ENCODE measurements at places on chromosomes 16 and 17.

GRCh38 chr17:4584101-4584916 lies at the start of gene SMTNL2:
SMTNL2 (plus strand) TSS chr17:4584529; CDS start chr17:4584606, 77 bp downstream.
- no peak for DNase-seq

GRCh38 chr16:29818082-29818481 lies 2.1 kb downstream of the PAGR1 start:
- DNase-seq = no peak

DNA sequence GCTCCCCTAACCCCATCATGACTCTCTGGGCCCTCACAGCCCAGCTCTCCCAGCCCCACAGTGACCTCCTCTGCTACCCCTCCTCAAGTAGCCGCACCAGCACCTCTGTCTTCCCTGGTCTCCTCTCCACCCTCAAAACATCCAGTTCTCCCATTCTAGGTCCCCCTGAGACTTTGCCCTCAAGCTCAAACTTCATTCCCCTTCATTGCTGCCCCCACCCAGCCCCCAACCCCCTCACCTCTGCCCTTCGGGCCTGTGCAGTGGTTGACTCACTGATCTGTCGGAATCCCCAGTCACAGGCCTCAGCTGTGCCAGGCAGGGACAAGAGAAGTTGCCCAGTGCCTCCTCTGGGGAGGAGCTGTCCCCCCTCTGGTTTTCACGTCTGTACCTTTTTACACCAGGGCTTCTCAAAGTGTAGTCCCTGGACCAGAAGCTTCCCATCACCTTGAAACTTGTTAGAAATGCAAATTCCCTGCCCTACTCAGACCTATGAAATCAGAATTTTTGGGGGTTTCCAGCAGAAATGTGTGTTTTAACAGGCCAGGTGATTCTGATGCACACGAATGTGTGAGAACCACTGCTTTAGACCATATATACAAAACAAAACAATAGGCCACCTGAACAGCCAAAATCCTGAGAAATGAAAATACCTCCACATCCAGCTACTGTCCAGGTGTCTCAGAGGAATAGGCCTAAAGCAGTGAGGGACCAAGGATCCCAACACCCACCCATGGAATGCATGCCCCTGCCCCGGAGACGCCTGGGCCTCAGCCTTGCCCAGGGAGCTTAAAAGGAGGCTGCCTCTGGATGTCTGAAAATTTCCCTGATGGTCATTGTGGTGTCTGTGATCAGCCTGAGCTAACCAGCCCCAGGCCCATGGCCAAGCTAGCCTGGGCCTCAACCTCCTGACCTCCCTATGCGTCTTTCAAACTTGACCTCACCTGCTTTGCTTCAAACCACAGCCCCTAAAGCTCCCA lies 853 bp upstream of the DOK4 start:
- no peak for DNase-seq

DNA sequence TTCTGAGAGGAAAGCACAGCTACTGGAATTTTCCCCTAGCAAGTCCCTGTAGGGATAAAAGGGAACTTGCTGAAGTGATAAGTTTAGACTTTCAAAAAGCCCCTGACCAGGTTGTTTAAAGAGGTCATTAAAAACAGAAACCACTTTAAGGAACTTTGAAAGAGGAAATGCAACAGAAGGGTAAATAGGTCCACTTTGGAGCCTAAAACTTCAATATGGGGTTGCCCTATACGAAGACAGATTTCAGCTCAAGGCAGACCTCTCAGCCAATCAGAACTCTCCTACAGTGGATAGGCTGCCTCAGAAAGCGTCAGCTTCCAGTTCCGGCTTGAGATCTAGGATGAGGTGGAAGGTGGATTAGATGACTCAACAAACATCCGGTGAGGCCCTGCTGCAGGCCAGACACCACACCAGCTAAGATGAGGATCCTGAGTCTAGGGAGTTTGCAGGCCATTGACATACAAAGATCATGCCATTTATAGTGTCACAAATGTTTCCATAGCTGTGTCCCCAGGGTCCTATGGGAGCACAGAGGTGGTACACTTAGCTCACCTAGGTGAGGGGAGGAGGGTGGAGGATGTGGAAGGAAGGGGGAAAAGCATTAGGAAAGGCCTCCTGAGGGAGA lies 7.9 kb upstream of the MFSD6L start:
- DNase-seq = no peak

DNA sequence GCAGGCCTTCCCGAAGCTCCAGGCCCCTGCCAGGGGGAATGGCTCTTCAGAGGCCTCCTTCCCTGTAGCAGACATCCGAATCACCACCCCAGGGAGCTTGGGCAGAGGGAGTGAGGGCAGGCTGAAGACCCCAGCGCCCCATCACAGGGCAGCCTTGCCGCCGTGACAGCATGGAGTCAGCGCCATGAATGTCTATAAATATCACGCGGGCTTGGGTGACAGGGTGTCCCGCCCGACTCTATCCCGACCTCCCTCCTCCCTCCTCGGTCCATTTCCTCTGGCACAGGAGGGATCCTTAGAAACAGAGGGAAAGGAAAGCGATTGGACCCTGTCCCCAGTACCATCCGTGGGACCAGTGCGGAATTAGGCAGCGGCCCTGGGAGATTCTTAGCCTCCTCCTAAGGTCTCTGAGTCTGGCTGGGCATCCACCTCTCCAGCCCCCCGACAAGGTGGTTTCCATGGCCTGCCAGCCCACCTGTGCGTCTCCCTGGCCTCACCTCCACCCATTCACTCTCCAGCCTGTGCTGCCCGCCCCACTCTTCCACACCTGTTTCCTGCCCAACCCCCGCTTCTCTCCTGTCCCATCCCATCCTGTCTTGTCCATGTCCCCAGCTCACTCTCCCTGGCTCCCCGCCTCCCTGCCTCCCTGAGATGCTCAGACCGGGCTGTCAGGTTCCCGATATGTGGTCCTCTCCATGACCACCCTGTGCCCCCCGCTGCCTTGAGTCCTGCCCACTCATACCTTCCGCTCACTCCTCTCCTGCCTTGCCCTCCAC lies 5.1 kb downstream of the ATP2A1 start:
- DNase-seq = no peak

- DNase-seq = no peak
Observed at GRCh38 chr16:31470615-31471014, 1.3 kb upstream of the TGFB1I1 start.

DNA sequence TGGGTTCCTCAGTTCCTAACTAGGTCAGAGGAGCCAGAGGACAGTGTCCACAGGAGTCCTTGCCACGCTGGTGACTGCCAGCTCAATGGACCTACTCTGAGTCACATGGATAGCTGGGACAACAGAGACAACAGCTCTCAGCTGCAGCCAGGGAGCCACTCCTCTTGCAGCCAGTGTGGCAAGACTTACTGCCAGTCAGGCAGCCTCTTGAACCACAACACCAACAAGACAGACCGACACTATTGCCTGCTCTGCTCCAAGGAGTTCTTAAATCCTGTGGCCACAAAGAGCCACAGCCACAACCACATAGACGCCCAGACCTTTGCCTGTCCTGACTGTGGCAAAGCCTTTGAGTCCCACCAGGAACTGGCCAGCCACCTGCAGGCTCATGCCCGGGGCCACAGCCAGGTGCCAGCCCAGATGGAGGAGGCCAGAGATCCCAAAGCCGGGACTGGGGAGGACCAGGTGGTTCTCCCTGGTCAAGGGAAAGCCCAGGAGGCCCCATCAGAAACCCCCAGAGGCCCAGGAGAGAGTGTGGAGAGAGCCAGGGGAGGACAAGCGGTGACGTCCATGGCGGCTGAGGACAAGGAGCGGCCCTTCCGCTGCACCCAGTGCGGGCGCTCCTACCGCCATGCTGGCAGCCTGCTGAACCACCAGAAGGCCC lies 6.7 kb downstream of the ZNF646 start:
- DNase-seq = no peak

DNA sequence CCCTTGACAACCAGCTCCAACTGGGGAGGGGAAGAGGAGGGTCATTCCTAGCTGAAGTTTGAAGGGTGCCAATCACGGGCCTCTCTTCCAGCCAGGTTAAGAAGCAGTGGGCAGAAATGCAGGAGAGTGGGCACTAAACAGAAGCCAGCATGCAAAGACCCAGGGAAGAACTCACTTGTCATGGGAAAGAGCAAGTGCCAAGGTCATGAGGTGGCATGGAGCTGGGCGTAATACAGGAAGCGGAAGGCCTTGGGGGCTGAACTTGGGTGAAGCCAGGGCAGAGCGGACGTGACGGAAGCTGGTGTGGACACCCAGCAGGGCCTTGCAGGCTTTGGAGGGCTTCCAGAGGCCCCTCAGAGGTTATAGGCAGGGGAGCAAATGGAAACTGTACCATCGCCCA lies 302.1 kb downstream of the MAF start:
- no peak for DNase-seq

DNA sequence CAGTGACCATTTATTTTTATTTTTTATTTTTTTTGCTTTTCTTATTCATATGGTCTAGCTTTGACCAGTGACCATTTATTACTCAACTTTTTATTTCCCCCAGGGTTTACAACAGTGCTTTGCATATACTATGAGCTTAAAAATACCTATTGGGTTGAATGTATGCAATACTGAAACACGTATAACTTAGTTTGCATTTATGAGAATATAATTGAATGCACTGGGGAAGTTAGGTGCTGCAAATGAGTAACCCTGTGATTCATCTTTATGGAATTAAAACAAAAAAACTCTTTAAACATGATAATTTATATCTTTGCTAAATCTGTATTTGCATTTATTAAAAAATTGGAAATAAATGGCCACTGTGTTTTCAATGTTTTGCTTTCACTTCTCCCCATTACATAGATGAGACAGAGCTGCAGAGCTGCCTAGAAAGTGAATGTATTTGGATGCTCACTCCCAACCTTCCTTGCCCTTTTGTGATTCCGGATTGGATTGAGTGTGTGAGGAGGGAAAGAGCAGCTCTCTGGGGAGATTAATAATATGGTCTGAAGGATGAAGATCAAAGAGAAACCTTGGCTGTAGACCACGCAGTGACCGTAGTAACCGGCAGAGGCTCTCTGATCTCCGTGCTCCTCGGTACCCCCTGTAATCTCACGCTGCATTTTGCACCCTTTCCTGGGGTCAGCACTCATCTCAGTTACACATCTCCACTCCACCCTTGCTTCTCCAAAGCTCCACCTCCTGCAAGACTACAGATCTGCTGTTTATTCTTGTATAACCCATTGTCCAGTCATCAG lies 14.3 kb downstream of the TMEM100 start:
- DNase-seq = no peak

DNA sequence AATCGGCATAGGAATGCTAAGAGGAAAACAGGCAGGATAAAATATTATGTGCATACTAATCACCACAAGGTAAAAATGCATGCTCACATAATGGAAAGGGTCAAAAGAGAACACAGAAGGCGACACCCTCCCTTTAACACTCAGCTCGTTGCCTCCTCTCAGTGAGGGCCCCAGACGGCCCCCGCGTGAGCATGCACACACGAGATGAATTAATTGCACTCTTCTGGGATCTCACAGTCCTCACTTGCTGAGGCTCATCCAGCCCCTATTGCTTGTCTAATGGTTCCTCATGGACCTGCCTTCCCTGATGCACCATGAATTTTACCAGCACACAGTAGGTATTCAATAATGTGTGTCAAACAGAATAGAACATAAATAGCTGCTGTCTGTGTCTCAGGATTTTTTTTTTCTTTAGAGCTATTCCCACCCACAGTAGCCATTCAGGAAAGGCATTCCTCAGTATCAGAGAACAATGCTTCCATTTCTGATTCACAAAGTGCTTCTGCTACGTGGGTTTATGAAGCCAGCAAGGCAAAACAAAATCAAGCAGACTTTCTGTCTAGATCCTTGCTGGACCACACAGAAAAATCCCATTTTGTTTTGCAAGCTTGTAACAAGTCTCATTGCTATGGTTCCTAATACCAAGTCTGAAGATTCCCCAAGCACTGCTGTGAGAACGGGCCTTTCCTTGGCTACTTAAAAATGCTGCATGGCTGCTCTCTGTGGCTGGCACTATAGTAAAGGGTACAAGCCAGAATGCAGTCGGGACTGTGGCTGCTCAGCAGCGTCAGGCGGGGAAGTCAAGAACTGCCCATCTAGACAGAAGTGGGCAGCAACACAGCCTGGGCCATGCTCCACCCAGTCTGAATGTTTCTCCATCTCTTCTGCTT lies 43.6 kb downstream of the TOM1L2 start:
- DNase-seq = no peak

DNA sequence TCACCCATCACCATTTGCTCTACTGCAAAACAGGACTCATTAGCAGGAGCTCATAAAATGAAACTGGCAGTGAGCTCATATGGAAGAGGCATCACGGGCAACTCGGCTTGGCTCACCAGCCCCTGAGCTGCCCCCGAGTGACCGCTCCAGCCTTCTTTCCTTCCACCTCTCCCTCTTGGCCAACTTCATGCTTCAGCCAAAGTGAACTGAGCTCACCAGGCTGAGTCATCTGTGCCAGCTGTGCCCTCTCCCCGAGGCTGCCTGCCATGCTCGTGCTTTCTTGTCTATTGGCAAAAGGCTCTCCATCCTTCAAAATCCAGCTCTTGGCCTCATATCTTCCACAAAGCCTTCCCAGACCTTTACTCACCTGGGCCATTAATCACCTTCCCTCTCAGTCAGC lies 391.4 kb downstream of the WWOX start:
- DNase-seq = no peak

DNA sequence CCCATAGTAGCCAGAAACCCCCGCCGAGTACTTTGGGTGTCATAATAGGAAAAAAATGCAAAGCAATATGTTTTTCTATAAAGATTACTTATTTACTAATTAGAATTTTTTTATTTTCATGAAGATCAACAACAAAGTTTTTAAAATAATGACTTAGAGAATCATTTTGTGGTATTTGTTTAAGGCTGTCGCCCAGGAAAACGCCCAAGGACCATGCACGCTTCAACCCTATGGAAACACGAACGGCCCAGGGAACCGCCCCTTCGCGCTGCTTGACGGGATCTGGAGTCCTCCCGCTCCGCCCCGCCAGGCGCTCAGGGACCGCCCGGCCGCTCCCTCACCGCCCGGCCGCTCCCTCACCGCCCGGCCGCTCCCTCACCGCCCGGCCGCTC lies 408 bp upstream of the KPNA2 start:
- peak; percentile 88 for DNase-seq

GRCh38 chr17:78893684-78894083 lies 9.3 kb downstream of the CEP295NL start:
- no peak for DNase-seq

DNA sequence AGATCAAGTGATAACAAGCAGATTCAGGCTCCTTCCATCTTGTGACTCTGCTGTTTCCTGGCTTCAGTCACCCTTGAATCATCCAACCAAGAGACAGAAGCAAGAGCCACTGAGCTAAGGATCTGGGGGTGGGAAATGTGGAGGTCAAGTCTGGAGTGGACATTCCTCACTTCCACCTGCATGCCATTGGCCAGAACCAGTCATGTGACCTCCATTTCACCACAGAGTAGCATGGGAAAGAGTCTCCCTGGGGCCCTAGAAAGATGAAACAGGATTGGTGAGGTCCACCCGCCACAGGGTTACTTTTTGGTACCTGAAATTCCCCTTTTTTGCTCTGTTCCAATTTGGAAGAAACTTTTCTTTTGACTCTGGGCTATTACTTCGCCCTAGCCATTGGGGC lies 1006.0 kb upstream of the EEF2KMT start:
- DNase-seq = no peak

- DNase-seq = no peak
Observed at GRCh38 chr17:56510554-56511342, 82.8 kb upstream of the NOG start.

- no peak for DNase-seq
Observed at GRCh38 chr17:7685533-7686221, 1.6 kb downstream of the TP53 start.
